Suppressor macrophage treated with lipopolysaccharide for 4 hours (primary cell): ENCODE measurements at places on chromosomes 6 and 20.

DNA sequence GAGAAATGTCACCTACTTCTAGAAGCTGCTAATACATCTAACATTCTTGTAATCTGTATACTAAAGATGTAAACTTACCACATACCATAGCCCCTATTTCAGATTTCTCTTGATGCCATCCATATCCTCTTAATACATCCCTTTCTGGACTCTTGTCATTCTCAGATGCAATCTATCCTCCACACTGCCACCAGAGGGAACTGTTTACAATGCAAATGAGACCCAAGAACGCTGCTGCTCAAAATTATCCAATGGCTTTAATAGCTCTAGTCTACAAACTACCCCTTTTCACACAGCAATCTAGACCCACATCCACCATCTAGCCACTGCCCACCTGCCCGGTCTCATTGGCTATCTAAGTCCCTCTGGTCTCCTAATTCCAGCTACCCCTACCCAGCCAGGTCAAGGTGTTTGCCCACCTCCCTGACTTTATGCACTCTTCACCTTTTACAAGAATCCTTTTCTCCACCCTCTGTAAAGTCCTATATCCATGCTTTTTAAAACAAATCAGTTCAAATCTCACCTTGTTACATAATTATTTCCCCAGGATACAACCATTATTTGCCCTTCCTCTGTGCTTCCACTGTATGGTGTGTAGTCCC is 14.8 kb downstream of the FAXC start:
- DNase-seq, result peak; percentile 46

GRCh38 chr6:133396233-133396983 is 155.3 kb downstream of the EYA4 start:
- DNase-seq, result no peak

- DNase-seq, result peak; percentile 75
Observed at GRCh38 chr6:106120006-106120405, 33.9 kb downstream of the PRDM1 start.

- no peak for DNase-seq
Observed at GRCh38 chr6:141415896-141416295, 716.8 kb upstream of the GJE1 start.

DNA sequence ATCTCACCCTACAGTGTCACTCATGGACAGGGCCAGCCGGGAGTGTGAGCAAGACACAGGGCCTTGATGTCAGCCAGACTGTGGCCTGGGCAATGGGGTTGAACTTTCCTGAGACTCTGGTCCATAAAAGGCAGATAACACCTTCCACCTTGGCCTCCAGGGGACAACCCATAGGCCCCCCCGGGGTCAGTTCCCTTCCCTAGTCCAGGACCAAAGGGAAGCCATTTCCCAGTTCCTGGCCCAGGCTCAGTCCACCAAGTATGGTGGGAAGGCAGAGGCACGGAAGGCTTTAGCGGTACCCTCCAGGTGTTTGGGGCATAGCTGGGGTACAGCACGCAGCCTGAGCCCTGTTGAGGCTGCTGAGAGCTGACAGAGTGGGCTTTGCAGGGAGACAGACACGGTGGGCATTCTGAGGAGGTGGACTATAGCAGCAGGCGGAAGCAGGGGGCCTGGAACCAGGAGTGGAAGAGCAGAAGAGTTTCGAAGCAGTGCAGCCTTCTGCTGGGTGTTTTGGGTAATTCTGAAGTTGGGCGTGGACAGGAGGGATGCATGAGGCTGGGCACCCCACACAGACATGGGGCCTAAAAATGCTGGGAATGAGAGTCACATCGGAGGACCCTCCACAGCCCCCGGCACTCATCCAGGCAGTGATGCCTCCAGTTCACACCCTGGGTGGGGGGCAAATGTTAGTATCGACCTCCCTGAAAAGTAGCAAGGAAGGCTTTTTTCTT is 43.9 kb upstream of the CD93 start:
- no peak for DNase-seq

- no peak for DNase-seq
Observed at GRCh38 chr6:130296854-130297253, 69.0 kb upstream of the TMEM200A start.

GRCh38 chr20:18048176-18048575 is 9.5 kb downstream of the OVOL2 start:
- DNase-seq, result peak; percentile 49

GRCh38 chr20:32984196-32984595 is 20.0 kb downstream of the SUN5 start:
- no peak for DNase-seq

GRCh38 chr6:143843677-143843999 is 500 bp downstream of the LTV1 start:
- DNase-seq, result peak; percentile 15

DNA sequence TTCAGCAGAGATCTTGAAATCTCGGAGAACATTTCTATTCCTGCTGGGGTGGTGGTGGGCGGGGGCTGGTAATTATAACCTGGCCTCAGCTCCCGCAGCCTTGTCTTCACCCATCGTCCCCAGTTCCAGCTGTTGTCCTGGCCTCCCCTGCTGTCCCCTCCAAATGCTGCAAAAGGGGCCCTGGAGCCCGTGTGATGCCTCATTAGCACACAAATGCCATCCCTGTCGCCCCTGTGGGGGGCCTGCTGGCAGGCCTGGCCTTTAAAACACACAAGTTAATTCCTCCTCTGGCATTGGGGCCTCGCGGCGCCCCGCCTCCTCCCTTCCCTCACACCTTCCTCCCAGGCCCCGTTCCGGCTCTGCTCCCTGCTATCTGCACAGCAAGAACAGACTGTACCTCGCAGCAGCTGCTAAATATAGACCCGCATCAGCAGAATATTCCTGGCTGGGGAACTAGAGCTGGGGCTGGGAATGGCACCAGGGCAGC is 85.7 kb downstream of the CDH22 start:
- DNase-seq, result no peak

GRCh38 chr6:52423971-52424381 is 3.8 kb downstream of the EFHC1 start:
- DNase-seq, result no peak

GRCh38 chr20:57335392-57335791 is 5.8 kb downstream of the SPO11 start:
- no peak for DNase-seq

DNA sequence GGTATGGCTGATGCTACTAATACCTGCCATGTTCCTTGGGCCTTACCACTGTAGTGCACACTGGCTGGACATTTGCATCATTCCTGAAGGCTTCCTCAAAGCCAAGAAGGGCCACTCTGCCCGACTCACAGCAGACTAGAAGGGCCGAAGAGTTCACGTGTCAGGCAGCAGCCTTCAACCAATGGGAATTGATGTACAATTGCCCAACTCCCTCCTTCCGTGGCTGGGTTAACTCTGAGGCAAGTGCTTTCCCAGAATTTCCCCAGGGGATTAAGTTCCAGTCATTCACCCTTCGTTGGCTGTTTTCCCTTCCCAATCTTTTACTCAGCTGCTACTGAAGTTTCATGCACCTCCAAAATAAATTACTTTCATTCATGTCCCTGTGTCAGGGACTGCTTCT is 29.8 kb downstream of the PSMB9 start:
- peak; percentile 74 for DNase-seq

DNA sequence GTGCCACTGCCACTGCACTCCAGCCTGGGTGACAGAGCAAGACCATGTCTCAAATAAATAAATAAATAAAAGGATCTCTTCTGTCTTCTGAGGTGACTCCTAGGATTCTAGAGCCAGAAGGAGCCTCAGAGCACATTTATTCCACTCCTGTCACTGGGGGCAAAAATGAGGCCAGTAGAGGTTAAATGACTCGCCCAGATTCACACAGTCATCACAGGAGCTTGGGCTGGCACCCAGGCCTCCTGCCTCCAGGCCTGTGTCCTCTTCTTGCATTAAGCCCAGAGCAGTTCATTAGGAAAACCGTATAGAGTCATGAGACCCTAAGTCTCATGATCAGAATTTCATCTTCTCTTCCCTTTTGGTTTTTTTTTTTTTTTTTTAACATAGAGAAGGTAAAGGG is 243.3 kb downstream of the NRN1 start:
- peak; percentile 8 for DNase-seq

- no peak for DNase-seq
Observed at GRCh38 chr20:36421641-36422040, 115.5 kb downstream of the DLGAP4 start.

DNA sequence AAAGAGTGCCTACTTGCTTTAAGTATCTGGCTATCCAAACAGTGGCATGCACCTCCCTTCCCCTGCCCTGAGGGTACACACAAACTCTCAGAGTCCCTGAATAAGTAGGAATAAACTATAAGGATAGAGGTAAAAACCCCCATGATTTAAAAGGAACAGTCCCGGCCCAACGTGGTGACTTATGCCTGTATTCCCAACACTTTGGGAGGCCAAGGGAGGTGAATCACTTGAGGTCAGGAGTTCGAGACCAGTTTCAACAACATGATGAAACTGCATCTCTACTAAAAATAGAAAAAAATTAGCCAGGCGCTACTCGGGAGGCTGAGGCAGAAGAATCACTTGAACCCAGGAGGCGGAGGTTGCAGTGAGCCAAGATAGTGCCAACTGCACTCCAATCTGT is 22.2 kb downstream of the SAMHD1 start:
- peak; percentile 23 for DNase-seq

DNA sequence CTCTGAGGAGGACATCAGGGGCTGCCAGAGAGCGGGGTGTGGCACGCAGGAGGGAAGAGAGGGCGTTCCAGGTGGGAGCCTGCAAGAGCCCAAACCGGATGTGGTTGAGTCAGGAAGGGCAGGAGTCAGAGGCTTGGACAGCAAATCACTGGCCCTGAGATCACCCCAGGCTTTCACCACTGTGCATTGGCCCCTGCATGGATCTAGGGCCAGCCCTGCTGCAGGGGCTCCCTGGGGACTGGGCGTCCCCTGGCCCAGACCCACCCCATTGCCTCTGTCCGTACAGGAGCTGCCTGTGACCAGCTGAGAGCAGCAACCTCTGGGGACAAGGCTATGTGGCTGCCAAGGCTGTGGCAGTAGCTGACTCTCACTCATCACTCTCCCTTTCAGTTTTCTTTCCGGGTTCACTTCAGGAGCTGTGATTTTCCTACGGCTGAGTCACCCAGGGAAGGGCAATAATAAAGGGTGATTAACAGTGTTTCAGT is 33.9 kb downstream of the KCNK17 start:
- DNase-seq, result peak; percentile 89

DNA sequence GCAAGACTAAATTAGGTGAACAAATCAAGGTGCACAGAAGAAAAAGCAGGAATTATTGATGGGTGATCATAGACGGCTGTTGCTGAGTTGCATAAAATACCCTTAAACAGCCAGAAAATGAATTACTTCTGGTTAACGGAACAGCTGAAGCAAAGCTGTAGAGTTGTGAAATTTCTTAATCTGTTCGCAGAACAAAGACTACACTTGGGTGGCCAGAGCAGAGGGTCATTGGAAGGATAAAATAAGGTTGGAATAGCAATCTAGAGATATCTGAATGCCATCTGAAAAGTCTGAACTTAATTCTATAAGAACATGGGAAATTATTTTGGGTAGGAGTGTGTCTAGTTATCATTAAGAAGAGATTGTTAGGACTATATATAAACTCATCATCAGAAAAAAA is 339.1 kb upstream of the RSPO3 start:
- DNase-seq, result no peak

DNA sequence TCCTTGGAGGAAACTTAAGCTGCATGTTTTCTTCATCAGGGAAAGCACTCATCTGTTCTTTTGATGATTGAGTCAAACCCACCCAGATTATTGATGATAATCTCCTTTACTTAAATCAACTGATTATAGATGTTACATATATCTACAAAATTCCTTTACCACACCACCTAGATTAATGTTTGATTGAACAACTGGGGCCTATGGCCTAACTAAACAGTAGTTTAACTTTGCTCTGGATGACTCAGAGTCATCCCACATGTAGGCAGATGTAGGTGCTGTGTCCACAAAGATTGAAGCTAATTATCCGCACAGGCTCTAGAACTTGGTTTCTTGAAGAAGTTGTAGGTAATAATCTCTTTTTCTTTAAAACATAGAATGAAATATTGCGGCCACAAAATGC is 42.2 kb downstream of the PKIB start:
- DNase-seq, result no peak

- no peak for DNase-seq
Observed at GRCh38 chr20:6108330-6108729, 14.5 kb downstream of the FERMT1 start.

- DNase-seq, result no peak
Observed at GRCh38 chr6:168137024-168137423, 58.0 kb upstream of the FRMD1 start.

GRCh38 chr6:145147981-145148749 is 587.2 kb downstream of the EPM2A start:
- DNase-seq, result peak; percentile 82

- no peak for DNase-seq
Observed at GRCh38 chr20:51797357-51798025, 4.8 kb downstream of the SALL4 start.

DNA sequence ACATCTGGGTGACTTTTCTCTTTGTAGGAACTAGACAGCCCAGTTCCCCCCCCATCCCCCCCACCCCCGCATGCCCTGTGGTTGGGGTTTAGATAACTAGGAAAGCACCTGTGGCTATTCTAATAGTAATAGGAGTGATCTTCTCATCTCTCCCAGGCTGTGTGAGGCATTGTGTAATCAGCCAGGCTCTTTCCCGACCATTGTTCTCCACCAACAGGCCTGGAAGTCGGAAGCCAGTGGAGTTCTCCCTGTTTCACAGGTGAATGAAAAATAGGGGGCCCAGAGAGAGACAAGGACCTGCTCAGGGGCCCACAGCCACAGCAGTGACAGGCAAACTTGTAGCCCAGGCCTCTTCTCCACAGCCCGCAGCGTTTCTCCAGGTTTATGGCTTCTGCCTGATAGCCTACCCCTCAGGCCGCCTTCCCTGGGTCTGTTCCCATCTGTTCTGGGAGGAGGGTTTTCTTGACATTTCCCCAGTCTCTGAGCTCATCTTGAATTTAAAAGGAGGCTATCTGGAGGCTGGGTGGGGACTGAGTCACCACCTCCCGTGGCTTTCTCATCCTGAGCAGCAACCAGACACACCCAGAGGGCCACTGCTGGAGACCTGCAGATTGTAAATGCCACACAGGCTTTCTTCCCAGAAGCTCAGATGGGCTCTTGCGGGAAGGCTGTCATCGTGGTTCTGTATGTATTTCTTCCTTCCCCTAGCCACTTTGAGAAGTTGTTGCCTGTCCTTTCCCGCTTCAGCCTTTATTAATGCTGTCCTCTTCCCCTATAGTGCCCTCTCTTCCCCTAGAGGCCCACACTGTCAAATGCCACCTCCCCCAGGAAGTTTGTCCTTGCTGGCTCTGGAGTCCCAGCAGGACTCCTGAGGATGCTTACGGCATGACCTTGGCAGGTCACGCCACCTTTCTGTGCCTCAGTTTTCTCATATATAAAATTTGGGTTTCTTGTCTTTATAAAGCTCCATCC is 75.9 kb upstream of the MYL9 start:
- peak; percentile 92 for DNase-seq

GRCh38 chr6:37051138-37052026 is 45.9 kb downstream of the FGD2 start:
- DNase-seq, result peak; percentile 93

- no peak for DNase-seq
Observed at GRCh38 chr6:1407499-1407990, 18.2 kb downstream of the FOXF2 start.
